ENCODE measurements at places on chromosomes 7 and 10. TPM values are rescaled to one million over a fixed set of nuclear protein-coding genes. Genes with fewer than 3 reads are reported as not detected.

GRCh38 chr7:128833946-128834325 lies 3.7 kb downstream of the FLNC start:
- no peak for DNase-seq

GRCh38 chr7:141333459-141333858 lies 217.8 kb upstream of the AGK start:
- DNase-seq: no peak

DNA sequence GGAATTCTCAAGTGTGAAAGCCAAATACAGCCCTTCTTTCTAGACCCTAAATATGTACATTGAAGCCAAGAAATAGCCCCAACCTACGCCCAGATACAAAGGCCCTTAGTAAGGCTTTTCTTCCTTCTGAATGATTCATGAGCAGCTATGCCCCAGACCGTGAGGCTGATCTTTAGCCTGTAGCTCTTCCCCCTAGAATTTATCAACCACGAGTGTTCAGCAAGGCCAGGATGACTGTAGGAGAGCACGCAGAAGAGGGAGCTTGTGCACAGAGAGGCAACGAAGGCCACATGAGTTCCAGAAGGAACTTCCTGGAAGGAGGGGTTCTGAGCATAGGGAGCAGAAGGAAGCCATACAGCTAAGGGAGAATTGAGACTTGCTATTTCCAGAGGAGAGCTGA lies 53.0 kb upstream of the HABP2 start:
- DNase-seq: no peak

DNA sequence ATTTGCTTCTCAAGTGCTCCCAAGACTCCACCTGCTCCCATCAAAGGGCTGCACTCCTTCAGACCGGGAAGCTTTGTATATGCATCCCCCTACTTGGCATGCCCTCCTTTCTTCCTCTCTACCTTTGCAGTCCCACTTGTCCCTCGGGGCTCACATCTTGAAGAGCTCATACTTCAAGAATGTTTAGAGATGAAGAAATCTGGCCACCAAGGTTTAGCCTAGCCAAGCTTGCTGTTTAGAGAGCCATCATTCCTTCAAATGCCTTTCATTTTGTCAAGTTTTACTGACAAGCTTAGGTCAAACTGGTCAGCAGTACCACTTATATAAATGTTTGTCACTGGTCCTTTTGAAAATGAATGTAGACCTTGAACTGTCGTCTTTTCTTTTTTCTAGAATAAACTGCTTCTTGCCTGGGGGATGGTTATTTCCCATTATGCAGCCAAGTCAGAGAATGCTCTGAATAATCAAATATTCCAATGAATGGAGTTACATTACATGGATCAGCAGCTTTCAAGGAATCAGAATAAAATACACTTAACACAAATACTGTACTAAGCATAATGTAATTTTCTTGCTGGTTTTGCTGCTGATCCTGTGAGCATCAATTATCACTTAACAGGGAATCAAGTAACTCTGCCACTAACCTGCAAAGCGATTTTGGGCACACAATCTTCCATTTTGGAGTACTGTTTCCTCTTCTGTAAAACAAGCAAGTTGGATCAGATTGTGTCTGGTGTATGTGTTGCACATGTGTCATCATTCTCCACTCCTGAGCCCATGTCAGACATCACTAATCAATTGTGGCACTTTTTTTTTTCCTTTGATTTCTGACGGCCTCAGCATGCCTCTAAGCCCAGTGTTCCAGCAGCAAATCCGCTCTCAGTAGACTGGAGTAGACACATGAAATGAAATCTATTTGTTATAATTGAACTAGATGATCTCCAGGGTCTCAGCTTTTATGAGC lies 357.9 kb downstream of the PTEN start:
- DNase-seq: no peak

DNA sequence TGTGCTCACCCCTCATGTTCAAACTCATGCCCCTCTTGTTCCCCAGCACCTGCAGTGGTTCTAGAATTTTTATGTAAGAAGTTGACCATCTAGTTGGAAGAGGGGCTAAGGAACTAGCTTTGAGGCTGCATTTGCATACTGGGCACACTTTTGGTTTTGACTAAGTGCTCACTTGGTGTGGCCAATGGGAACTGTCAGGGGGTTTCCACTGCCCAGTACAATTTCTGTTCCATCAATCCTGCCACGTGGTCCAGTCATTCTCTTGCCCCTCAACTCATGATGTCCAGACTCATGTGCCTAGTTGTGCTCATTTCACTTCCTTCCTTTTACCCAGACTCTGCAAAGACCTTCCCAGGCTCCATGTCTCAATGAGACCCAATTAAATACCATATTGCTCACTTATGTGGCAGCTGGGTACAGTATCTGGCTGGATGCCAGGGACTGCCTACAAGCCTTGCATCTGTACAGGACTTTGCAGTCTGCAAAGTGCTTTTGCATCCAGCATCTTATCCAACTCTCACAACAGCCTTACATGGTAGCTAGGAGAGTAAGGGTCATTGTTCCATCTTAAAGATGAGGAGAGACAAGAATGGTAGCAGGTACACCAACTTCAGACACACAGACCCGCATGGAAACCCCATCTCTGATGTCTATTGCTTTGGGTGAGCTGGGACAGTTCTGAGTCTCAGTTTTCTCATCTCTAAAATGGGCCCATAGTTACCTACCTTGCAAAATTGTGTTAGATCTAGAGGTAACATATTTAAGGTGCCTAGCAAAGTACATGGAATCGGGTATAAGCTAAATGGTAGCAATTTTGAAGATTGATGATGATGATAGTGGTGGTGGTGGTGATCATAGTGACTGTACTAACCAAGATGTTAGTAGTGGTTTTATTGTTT lies 30.1 kb upstream of the KCNMA1 start:
- no peak for DNase-seq

DNA sequence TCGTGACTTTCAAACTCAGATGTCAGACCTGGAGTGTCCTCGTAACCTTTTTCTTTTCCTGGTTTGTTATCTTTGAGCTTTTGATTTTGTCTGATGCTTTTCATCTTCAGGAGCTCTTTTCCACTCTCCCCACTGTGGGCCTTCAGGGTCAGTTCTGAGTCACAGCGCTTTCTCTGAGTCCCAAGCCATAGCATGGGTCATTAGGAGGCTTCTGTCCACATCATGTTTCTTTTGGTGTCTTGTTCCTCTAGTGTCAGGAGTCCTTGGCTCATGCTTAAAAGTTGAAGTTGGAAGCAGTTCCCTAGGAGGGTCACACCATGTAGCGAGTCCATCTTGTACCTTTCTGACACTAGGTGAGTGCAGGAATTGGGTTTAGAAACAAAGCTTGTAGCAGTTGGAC lies 40.3 kb downstream of the DAGLB start:
- no peak for DNase-seq

DNA sequence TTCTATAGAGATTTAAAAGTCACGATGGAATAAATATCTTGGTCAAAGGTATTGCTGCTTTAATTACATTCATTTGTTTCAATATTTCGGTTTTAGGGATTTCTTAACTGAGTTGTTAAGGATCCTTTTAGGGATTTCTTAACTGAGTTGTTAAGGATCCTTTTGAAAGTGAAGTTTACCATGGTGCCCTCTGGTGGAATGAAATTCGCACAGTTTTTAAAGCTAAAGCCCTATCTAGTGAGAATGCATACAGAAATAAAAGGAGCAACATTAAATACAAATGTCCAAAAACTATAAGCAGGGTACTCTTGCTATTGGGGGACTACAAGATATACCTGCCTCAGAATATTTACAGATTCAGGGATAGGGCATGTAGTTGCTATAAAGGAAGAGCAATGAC lies 193.7 kb downstream of the RNLS start:
- peak; percentile 16 for DNase-seq

DNA sequence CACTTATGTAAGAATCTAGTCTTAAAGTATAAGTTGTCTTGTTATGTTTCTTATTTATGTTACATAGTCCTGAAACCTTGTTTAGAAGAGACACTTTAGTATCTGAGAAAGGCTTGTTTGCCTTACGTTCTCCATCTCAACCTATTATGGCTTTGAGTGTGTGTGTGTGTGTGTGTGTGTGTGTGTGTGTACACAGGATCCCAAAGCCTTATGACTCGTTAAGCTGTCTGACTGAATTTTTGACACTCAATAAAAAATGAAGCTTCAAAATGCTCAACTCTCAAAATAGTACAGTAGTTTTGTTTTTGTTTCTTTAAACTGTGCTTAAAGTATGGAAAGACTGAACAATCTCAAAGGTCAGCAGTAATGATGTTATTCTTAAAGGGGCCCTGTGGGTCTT lies 18.0 kb downstream of the CALU start:
- no peak for DNase-seq

GRCh38 chr7:25792586-25792985 lies 359.4 kb upstream of the NFE2L3 start:
- DNase-seq: no peak

GRCh38 chr10:82089327-82089726 lies 214.3 kb downstream of the NRG3 start:
- DNase-seq: no peak

GRCh38 chr7:149292462-149292823 lies 30.4 kb downstream of the ZNF783 start:
- no peak for DNase-seq

DNA sequence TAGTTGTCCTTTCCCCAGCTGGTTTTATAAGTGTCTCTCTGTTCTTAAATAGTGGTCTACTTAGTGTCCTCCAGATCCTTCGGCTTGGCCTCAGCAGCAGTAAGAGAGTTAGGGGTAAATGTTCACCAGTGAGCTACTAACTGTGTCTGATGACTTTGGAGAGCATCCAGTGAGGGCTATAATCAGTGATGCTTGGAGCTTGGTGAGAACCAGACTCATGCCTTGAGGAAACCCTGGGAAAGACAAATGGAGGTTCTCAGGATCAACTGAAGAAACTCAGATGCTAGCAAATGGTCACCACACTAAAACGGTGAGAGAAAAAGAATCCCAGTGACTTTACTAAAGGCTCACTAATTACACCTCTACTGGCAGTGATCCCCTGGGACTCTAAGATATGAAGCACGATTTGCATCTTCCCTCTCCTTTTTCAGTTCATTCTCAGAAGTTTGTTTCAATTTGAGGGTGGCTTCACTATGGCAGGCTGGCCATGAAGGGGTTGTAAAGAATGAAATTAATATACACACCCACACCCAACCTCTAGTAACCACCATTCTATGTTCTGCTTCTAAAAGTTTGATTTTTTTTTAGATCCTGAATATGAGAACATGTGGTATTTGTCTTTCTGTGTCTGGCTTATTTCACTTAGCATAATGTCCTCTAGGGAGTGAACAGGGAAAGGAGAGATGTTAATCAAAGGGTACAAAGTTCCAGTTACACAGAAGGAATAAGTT lies 177.9 kb downstream of the PDE1C start:
- no peak for DNase-seq

DNA sequence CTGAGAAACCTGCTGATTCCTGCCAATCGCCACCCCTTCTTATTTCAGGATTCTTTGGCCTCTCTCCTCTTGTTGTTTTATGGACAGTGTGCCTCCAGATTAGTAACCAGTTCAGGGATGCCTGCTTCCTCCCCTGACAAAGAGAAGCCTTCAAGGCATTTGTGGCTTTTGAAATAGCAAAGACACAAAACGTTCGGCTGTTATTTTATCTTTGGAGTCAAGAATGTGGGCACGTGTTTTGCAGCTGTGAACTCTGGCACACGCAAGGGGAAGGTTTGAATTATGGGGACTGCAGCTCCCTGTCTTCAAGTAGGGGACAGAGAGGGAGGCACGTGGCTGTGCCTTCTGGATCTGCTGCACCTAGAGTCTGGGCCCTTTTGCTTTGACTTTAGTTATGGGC lies 157.9 kb upstream of the GRB10 start:
- no peak for DNase-seq

CALHM3 gene
- not detected for polyA plus RNA-seq

ZFAND2A gene
- polyA plus RNA-seq: 16.7 TPM

ZC3HAV1L gene
- 0.80 TPM for polyA plus RNA-seq

MCMBP gene
- 34.5 TPM for polyA plus RNA-seq

CHAT gene
- not detected for polyA plus RNA-seq

Measured in heart left ventricle (tissue), 16 donors.